ENCODE measurements at places on chromosomes 16 and 17.
A peak's percentile ranks its signal among the peaks of the same experiment; 100 is the strongest.

DNA sequence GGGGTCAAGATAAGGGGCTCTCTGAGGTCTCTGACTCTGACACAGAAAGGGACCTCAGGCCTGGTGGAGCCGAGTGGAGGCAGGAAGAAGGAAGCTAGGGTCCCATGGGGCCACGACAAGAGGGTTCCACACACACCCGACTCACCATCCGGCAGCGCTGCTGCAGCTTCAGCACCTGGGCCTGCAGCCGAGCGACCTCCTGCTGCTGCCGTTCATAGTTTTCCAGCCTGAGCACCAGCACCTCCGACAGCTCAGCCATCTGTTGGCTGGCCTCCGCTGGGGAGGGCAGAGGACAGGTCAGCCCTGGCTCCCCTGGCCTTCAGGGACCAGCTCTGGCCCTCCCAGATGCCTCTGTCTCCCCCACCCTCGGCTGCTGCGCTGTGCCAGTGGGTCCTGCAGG, 6.4 kb downstream of the HAP1 start:
- DNase-seq, result no peak

- DNase-seq, result no peak
These were observed 22.1 kb downstream of the CEP112 start for GRCh38 chr17:66169839-66170238.

- peak; percentile 76 for DNase-seq
These were observed 169.9 kb upstream of the MAF start for GRCh38 chr16:79770244-79771064.

GRCh38 chr17:68011199-68011665, 15.0 kb upstream of the C17orf58 start:
- DNase-seq, result no peak

GRCh38 chr17:28151001-28151400, 108.5 kb downstream of the NLK start:
- DNase-seq, result peak; percentile 90

- no peak for DNase-seq
These were observed 231.2 kb downstream of the SEC14L1 start for GRCh38 chr17:77371888-77372443.

GRCh38 chr16:57137566-57138273, 45.3 kb downstream of the CPNE2 start:
- DNase-seq, result no peak

- peak; percentile 16 for DNase-seq
These were observed 1.3 kb upstream of the TMEM92 start for GRCh38 chr17:50272711-50273653.

- no peak for DNase-seq
These were observed 24.8 kb downstream of the SLFN12 start for GRCh38 chr17:35407531-35407930.

DNA sequence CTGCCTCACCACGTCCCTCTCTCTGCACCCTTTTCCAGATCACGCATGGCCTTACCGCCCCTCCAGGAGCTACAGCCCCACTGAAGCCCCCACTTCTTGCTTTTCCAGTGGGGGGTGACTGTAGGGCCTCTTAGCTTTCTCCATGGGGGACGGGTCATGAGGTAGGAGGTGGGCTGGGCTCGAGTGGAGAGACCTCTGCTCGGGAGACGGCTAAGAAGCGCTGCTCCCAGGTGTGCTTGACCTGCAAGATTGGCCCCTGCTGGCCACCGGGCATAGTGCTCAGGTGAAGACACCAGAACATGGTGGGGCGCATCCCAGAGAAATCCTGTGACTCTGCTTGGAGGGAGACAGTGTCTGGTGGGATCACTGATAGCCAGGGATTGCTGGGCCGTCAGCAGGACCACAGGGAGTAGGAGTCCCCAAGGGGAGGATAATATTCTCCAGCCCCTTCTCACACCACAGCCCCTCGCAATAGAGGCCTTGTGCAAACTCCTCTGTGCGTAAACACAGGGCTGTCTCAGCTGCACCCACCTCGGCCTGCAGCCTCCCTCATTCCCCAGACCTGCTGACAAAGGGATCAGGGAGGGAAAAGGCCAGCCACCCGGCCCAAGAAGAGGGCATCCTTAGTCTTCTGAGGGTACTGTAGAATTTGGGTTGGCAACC, 8.9 kb upstream of the GALK1 start:
- no peak for DNase-seq

DNA sequence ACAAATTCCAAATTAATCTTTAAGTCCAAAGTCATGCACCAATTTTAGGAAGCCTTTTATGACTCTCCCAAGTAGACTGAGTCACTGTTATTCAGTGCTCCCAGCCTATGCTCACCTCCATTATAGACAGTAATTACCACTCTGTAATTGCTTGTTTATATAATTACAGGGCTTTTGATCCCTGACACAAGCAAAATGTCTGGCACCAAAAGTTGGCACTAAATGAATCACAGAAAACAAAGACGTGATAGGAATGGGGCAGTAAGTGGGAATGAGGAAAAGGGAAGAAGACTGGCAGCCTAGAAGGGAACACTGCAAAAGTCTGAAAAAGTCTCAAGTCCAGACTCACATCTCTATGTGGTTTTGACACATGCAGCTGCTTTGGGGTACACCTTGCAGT, 94.1 kb downstream of the SLC39A11 start:
- DNase-seq, result peak; percentile 67

- DNase-seq, result no peak
These were observed 870 bp upstream of the ZC3H7A start for GRCh38 chr16:11797957-11798299.

DNA sequence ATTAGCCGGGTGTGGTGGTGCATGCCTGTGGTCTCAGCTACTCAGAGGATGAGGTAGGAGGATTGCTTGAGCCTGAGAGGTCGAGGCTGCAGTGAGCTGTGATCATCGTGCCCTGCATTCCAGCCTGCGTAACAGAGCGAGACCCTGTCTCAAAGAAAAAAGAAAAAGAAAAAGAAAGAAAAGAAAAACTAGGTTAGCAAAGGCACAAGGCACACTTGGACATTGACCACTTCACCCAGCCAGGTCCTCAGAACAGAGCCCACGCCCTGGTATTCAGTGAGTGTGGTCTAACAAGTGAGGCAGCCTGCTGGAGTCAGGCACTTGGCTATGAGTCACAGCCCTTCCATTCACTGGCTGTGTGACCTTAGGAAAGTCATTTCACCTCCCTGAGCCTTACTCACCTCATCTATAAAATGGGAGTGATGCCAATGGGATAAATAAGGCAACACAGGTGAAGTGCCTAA, 10.4 kb downstream of the MILR1 start:
- DNase-seq, result no peak

DNA sequence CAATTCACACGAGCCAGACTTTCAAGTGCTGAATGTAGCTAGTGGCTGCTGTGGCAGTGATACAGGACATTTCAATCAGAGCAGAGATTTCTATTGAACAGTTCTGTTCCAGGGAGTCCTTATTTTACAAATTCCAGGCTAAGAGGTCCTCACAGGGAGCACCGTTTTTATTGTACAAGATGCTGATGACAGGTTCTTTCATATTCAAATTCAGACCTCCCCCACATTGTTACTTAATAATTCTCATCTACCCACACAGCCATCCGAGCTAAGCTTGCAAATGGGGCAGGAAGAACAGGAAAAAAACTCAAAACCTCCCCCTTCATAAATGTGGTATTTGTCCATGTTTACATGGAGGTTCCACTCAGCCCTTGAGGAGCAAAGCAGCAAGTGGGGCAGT, 9.8 kb downstream of the GABARAPL2 start:
- no peak for DNase-seq

- DNase-seq, result peak; percentile 4
These were observed 40.1 kb upstream of the JPH3 start for GRCh38 chr16:87562201-87562600.

DNA sequence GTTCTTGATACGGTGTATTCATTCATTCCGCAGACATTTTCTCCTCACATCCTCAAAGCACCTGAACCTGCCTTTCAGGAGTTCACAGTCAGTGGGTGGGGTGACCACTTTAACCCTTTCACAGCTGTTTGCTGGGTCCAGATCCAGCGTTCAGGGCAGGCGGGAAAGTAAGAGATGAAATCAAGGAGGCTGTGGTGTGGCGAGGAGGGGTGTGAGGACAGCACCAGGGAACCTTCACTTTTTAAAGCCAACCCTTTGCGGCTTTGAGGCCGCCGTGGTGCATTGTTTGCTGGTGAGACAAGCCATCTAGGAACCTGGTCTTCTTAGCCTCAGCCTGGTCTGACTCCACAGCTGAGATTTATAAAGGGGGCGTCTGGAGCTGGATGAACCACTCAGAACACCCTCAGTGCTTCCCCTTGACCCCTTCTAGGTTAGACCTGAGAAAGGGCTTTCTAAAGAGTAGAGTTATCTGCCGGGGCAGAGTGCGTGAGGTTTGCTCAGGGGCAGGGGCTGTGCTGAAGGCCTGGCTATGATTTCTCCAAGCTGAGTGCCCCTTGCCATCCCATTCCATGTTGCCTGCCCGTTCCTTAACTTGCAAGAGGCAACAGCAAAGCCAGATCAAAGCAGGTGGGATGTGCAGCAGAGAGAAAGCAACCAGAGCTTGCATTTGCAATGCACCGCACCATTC, 933 bp downstream of the CCR7 start:
- DNase-seq, result no peak

- no peak for DNase-seq
These were observed 50.3 kb downstream of the KPNA2 start for GRCh38 chr17:68085771-68086381.

DNA sequence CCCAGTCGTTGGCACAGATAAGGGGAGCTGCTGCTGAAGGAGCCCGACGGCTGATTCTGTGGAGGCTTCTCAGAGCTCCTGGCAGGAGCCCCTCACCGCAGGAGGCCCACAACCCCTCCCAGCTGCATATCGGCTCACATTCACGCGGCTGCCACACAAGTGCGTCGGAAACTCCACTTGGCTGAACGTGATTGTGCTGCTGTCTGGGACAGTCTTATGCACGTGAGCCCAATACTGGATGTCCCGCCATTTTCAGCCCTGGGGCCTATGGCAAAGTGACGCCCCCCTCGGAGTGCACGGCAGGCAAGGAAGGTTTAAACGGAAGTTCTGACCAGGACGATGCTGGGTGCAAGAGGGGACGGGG, 8.7 kb upstream of the PITPNA start:
- no peak for DNase-seq

GRCh38 chr16:57906382-57907316, 64.3 kb downstream of the CNGB1 start:
- no peak for DNase-seq

DNA sequence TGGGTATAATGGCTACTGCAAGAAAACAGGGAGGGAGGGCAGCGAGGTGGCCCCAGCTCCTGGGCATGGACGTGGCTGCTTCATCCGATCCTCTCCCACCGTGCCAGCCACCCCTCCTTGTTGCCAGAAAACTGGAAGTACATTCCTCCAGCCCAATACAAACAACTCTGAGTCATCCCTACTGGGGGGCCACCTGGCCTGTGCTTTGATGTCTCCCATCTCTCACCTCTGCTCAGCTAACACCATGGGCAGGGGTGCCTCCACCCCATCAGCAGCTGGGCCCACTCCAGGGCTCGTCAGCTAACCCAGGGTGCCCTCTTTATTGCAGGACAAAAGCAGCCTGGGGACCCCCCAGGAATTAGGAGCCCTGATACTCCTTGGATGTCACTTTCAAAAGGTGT, 2.0 kb downstream of the RHBDF2 start:
- no peak for DNase-seq

- DNase-seq, result no peak
These were observed 1.3 kb downstream of the C17orf58 start for GRCh38 chr17:67994817-67995569.

GRCh38 chr16:67108931-67109406, 772 bp upstream of the PHAF1 start:
- DNase-seq, result no peak

GRCh38 chr17:51660266-51660665, 399.9 kb downstream of the UTP18 start:
- no peak for DNase-seq

DNA sequence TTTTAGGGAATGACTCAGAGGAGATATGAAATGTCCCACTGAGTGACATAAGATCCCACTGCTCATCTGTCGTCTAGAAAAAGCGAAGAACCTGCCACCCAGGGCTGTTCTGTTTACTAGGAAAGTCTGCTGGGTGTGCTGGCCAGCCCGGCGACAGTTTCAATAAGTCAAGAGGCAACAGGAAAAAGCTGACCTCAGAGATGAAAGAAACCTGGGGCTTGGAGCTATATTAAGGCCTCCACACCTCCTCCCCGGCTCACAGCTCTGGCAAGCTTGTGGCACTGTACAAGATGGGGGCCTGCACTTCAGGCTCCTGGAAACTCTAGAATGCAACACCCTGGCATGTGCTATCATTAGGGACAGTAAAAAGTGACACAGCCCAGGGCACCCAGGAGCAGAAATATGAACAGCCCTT, 10.6 kb downstream of the ZFHX3 start:
- DNase-seq, result no peak

DNA sequence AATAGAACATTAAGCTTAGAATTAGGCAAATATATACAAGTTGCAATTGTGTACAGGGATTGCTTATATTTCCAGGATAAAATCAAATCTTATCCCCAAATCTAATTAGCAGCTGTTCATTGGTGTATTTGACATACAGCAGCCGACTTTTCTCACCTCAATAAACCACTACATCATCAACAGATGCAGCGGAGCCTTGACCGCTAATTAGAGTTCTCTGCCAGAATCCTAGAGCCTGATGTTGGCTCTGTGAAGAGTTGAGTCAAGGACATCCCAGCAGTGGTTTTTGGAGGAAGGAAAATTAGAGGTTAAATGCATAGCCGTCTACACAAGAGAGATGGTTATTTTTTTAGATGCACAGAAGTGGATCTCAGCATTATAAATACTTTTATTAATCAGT, 221.9 kb upstream of the CACNG5 start:
- DNase-seq, result no peak

- peak; percentile 44 for DNase-seq
These were observed at the start of the genes SGSH and SLC26A11 for GRCh38 chr17:80220054-80220735. Gene SGSH (minus strand): TSS chr17:80220333. CDS start chr17:80220313, 20 bp downstream. Gene SLC26A11 (plus strand): TSS chr17:80220427. CDS start chr17:80221561, 1,134 bp downstream.

DNA sequence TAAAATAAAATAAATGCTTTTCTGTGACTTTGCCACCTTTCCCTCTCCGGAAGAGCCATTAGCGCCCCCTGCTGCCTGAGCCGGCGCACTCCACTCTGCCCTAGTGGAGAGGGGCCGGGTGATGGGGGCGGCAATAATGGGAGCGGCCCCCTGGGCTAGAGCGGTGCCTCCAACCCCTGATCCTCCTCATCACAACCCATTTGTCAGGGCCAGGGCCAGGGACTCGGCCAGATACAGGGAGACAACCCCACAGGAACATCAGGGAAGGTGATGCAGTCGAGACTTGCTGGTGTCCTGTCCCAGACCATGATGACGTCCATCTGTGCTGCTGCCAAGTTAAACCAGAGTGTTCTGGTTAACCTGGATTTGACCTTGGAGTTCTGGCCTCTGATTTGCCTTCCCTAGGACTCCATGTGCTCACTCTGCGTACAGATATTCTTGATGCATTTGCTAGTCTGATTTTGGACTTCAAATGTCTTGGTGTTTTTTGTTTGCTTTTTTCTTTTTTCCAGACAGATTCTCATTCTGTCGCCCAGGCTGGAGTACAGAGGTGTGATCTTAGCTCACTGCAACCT, 46.1 kb upstream of the BPTF start:
- DNase-seq, result no peak

- no peak for DNase-seq
These were observed 3.3 kb upstream of the HBZ start for GRCh38 chr16:149024-149660.

GRCh38 chr17:50949989-50950877, 84.1 kb upstream of the TOB1 start:
- peak; percentile 17 for DNase-seq

- no peak for DNase-seq
These were observed 1.6 kb upstream of the MRPL58 start for GRCh38 chr17:75010683-75011400.

GRCh38 chr16:49701789-49702494, 154.0 kb downstream of the ZNF423 start:
- DNase-seq, result no peak

GRCh38 chr17:69869667-69870066, 205.4 kb upstream of the KCNJ16 start:
- no peak for DNase-seq
